NCI-H2029 (cell line): ENCODE measurements at places on chromosomes 2 and 18.

DNA sequence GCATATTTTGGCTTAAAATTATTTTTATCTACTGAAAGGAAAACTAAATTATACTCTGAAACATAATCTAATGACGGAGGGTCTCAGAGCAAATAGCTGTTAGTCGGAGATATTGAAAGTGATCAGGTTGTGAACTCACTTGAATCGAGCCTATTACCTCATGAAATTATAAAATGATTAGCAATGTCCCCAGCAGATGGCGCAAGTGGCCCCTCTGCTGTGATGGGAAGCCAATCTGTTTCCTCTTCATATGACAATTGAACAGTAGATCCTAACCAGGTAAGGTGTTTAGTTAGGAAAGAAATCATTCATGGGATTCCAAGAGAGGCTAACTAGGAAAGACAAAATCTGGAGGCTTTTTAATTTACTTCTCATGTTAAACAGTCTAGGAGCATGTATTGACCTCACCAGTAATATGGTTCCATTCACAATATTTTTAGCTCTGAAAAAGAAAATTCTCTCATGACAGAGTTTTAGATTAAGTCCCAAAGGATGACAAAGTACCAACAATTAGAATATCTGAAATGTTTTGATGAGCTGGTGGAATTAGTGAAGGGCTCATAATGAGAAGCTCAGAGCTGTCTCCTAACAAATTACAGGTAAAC lies 29.9 kb upstream of the MPPE1 start:
- DNase-seq: peak; percentile 36

DNA sequence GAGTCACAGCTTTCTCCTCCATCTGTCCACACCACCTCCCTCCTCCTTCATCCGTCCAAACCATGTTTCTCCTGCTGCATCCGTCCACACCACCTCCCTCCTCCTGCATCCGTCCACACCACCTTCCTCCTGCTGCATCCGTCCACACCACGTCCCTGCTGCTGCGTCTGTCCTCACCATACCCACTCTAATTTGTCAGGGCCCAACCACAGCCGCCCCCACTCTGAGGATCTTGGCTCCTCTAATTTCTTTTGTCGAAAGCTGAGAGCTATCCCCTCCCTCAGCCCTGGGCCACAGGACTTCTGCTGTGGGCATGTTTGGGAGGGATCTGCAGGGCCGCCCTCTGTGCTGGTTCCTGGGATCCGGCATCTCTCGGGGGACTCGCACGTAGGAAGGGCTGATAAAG lies 67.4 kb downstream of the TPO start:
- DNase-seq: no peak

GRCh38 chr18:66867653-66868052 lies 263.8 kb upstream of the CDH19 start:
- DNase-seq: no peak

- no peak for DNase-seq
Measured at GRCh38 chr2:168614172-168615018, 158.3 kb downstream of the CERS6 start.

GRCh38 chr18:77658299-77658662 lies 408.6 kb downstream of the GALR1 start:
- no peak for DNase-seq

GRCh38 chr2:187274146-187274545 lies 173.9 kb downstream of the CALCRL start:
- no peak for DNase-seq

DNA sequence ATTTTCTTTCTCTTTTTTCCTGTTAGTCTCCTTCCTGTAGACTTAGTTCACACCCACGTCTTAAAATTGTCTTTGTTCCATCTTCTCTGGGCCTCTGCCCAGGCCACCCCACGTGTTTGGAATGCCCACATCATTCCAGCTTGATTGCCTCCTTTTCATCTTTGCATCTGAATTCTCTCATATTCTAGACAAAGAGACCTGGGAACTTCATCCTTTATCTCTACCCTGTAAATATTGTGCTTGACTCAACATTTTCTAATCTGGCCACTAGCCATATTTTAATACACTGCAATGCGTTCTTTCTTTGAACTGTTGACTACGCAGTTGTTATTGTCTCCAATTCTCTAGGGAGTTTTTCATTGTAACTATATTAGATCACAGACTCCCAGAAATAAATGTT lies 187.5 kb upstream of the NRXN1 start:
- no peak for DNase-seq

DNA sequence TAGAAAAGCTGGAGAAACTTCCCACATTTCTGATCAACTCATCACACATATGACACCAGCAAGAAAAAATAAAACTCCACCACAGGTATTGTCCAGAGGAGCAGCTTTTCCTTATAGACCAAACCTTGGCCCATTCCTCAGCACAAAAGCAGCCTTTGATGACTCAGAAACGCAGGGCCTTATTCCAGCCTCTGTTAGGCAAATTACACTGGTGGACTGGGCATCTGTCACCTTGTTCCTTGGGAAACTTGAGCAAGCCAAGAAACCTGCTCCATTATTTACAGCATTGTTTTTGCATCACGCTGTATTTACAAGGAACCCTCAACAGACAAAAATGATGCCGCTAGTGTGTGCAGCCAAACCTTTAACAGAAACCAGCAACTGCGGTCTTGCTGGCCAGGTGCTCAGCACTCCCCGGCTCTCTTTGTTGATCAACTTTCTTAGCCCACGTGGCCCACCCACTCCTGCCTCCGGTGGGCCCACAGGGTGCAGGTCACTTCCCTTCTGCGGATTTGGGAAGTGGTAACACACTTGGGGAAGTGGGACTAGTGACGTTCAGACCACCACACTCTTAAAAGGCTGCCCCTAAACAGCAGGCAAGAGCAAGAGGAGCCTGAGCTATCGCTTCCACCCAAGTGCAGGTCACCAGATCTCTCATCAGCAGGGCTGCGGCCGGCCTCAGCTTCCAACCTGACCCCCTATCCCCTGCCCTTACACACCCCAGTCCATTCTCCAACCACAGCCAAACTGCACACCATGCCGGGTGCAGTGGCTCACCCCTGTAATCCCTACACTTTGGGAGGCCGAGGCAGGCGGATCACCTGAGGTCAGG lies 1.5 kb downstream of the AP1S3 start:
- no peak for DNase-seq

DNA sequence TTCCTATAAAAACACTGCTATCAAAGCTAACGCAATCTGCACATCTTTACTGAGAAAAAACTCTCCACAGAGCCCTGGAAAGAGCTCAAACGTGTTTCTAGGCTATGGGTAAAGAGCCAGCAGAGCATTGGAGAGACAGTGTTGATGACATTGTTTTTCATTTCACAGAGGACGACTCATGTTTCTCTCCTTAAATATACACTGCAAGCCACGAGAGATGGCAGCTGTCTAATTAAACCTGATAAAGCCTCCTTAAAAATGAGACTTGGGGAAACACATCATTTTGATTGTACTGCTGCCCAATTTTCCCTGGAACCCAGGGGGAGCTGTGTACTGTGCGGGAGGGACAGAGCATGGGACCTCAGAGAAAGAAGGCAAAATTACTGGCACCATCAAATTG lies 294.3 kb upstream of the SETBP1 start:
- peak; percentile 2 for DNase-seq

GRCh38 chr18:79610461-79611039 lies 69.1 kb upstream of the CTDP1 start:
- no peak for DNase-seq

GRCh38 chr2:178238154-178238521 lies 43.8 kb downstream of the OSBPL6 start:
- no peak for DNase-seq

DNA sequence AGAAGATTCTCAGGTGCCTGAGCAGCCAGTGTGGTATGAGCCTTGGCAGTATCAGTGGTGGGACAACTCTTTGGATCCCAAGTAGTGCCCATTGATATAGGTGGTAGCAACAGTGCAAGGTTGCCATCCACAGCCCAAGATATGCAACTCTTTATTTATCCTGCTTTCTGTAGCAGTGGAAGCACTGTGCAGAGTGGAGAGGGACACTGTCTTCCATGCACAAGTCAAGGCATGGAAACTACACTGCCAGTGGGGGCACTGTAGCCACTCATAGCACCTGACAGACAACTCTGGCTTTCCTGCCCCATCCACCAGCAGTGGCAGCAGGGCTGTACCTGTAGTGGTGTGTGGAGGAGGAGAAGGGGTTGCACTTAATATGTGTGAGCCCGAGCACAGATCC lies 409.6 kb upstream of the TMEFF2 start:
- no peak for DNase-seq

- no peak for DNase-seq
Measured at GRCh38 chr2:134198006-134198634, 55.8 kb upstream of the MGAT5 start.

DNA sequence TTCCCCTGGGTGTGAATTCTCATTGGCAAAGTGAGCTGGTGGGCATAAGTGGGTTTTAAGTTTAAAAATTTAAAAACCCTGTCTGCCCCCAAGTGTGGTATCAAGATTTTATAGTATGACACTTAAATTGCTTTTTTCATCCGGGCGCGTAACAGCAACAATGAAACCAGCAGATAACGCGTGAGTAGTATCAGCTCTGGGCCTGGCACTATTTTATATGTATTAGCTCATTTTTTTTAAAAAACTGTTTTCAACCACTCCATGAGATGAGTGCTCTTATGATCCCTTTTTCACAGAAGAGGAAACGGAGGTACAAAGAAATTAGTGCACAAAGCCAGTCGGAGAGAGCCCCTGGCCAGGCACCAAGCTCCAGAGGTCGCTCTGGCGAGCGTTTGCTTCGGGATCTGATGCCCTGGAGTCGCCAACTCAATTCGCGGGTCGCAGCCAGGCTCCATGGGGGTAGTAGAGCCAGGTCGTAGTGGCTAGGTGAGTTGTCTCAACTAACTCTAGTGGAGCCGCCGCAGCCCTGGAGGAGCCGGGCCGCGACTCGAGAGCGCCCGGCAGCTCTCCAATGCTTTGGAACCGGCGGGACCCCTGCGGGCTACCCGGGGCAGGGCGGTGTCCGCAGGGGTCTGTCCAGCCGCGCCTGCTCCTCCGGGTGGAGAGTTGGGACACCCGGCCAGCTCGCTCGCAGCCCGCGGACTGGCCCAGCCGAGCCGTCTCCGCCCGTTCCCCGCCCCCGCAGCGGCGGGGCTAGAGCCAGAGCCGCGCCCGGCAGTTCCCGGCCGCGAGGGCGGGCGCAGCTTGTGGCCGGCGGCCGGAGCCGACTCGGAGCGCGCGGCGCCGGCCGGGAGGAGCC lies at the start of gene IL1R1:
Gene IL1R1, plus strand, starts transcription at position 777 of the 859 bp plus-strand sequence. CDS start 14,979 bp downstream, outside the sequence.
- no peak for DNase-seq

GRCh38 chr2:25341753-25342371 lies at the start of gene DNMT3A:
Gene DNMT3A (minus strand): TSS chr2:25341925. CDS start chr2:25313984, 27,941 bp downstream.
- peak; percentile 57 for DNase-seq

DNA sequence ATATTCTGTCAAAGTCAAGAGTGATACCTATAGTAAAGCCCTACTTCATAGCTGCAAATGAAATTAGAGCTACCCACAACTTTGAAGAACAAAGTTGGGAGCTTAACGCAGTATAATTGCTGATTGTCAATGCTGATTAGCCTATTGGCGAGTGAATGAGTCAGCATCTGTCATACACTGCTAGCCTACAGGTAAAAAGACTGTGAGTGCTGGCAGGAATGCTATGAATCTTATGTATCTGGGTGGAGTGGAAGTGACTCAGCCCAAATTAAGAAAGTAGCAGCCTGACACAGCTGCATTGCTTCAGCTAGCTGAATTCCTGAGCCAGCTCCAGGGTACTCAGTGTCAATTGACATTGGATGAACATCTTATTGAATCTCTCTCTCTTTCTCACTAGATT lies 179.4 kb upstream of the DCC start:
- DNase-seq: no peak
